ENCODE measurements at places on chromosomes 2 and 18.

DNA sequence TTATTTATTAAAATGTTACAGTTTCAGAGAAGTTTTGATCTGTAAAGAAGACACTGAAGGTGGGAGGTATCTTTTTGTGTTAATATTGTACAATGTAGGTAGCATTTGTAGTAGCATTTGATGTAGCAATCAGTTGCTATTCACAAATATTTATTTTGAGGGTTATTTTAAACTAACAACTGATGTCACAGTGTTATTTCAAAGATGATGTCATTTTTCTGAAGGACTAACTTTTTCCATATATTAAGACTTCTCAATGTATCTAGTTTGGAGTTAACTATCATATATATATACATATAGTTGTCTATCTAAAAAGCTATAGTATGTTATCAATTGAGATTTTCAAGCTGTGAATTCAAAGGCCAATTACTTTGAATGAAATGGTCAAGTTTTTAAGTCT lies 1003.3 kb downstream of the DSC3 start:
- DNase-seq, result no peak

DNA sequence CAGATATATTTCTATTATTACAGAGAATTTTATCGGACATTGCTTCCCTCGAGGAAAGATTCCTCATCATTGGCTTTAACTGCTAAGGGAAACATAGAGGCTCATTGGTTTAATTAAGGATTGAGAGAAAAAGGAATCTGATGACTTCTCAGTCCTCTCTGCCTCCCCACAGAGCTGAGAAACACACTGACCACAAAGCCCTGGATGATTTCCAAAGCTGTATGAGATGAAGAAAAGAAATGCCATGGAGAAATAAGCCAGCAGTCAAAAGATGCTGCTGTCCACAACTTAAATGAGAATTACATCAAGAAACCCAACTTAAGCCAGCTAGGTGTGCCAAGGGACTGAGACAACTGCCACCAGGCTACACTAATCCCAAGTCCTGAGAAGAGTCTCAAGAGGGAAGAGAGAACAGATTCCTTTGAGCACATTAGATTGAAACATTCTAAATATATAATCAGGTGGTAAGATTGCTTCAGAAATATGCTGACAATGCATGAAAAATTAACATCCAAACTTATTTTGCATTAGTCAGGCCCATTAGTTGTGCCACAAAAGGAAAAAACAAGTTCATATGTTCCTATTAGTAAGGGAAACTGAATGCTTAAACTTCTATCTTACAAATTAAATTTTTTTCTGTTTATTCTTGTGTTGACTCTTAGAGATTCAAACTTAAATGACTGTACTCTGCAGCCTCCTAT lies 308.1 kb upstream of the CYRIA start:
- no peak for DNase-seq

DNA sequence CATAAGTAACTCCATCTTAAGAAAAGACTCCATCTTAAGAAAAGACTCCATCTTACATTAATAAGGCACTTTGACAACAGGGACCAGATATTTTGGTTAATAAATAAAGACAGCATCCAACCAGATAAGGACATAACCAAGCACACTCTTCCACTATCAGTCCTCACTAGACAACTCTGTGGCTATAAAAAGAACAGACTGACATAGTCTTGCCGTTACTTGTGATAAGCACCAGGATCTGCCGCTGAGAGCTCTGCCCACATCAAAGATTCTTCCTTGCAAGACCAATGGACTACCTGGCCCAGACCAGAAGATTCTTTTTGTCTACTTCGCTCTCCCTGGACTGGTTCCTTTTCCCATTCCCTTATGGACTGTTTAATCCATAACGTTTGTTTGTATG lies 667.4 kb downstream of the NYAP2 start:
- no peak for DNase-seq

- DNase-seq, result no peak
Observed at GRCh38 chr2:142877216-142877838, at the start of gene KYNU. Gene KYNU (plus strand): TSS chr2:142877664. CDS start chr2:142885368, 7,704 bp downstream.

- no peak for DNase-seq
Observed at GRCh38 chr2:48043746-48044145, 137.4 kb upstream of the FBXO11 start.

All from stimulated activated CD4-positive, alpha-beta T cell treated with anti-CD3 and anti-CD28 coated beads, Interleukin-15, amount 100 ng/mL, for 24 hours (primary cell).